ENCODE measurements at places on chromosomes 11 and 22.

- DNase-seq, result no peak
These were observed 81.8 kb upstream of the NTM start for GRCh38 chr11:131288521-131289091.

DNA sequence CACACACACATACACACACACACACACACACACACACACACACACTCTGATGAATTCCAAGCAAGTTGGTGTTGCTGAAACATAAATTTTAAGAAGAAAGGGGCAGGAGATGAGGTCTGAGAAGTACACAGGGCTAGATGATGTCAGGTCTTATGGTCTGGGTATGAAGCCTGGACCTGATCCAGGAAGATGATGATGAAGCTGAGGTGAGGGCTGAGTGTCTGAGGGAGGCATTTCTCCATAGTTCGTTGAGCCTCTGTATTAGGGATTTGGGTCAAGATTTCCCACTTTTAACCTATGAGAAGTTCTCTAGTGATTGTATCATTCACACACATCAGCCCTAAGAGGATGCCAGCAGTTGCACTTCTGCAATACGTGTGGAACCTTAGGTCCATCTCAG, 32.6 kb downstream of the KREMEN1 start:
- no peak for DNase-seq

DNA sequence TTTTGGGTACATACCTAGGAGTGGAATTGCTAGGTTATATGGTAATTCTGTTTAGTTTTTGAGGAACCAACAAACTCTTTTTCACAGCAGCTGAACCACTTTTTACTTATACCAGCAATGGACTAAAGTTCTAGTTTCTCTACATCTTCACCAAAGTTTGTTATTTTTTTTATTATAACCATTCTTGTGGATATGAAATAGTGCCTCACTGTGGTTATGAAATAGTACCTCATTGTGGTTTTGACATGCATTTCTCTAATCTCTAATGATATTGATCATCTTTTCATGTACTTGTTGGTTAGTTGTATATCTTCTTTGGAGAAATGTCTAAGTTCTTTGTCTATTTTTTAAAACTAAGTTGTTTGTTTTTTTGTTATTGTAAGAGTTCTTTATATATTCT, 27.2 kb downstream of the STIM1 start:
- DNase-seq, result peak; percentile 60

DNA sequence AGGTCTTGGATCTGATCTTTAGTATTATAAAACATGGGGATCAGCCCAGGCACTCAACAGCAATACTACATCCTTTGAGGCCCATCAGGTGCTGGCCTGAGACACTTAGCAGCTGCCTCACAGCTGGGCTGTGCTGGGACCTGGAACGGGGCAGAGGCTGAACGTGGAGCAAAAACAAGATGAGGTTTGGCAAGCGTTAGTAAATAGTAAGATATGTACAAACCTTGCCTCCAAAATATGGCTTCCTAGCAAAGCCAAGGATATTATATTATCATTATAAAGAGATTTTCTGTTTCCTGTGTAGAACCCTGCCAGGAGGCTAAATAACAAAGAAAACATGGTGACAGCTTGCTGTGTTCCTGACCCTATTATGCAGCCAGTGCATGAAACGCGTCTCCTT, 60.0 kb upstream of the SPON1 start:
- DNase-seq, result no peak

DNA sequence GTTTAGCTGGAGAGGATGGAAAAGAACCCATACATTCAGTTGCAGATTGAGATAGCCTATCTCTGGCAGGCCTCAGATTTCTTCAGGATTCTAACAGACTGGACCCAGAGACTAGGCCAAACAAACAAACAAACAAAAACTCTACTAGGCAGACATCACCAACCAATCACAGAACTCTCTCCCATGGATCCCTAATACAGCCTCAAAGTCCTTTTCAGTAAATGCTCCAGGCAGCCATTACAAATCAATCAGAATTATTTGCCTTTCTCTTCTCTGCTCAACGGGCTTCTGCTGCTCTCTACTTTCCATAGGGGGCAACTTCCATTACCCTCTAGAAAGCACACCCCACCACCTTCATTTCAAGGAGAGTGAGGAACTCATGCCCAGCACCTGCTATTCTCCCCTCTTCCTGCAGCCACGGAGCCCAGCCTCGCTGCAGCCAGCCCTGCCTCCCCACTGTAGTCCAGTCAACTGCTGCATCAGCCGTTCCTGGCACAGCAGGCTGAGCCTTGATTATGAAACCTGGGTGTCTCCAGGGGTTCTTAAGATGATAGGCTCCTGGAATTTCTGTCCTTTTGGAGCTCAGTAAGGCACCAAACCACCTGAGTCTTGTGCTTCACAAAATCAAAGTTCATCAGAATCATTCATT, 19.0 kb upstream of the SMIM35 start:
- DNase-seq, result no peak

DNA sequence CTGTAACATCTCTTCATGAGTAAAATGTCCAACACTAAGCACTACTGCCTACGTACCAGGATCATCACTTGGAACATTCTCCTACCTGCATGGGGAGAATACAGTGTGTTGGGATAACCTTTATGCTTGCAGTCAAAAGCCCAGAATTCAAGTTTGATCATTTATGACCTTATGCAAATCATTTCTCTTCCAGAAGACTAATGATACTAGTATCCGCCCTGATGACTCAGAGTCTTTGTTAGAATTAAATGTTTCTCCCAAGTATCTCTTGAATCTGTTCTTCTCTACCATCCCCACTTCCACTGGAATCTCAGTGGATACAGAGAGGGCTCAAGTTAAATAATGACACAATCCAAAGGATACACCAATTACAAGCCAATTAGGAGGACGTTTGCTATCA, 12.4 kb downstream of the MAJIN start:
- DNase-seq, result no peak

DNA sequence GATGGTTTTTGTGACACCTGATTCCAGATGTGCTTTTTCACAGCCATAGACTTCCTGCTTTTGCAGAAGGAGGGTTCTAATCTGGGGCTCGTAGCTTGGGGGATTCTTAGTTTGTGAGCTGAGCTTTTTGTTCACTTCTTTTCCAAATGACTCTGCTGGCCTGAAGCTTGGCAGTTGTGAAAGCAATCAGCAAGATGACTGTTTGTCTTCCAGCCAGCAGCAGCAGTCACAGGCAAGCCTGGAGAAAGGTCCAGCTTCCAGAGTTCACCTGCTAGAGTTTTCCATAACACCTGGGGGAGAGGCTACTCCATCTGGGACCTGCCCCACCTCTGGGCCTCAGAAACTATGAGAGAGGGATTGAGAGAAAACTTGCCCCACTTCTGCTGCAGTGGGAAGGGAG, 4.1 kb downstream of the MARK2 start:
- no peak for DNase-seq

- DNase-seq, result peak; percentile 37
These were observed 149.7 kb downstream of the LRRC4C start for GRCh38 chr11:41309716-41310115.

DNA sequence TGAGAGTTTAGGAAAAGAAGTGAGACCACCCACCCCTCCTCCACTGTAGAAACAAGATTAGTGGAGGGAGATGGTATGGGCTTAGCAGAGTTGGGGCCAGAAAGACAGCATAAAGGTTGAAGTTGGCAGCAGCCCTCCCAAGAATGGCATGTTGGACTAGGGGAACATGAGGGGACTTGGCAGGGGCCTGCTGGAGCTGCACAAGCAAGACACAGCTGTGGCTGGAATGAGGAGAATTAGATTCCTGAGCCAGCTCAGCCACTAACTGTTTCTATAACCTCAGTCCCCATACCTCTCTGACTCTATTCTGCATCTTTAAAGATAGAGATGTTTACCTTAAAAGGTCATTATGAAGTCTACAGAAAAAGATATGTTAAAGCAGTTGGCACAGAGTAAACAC, 13.2 kb downstream of the MAP6 start:
- DNase-seq, result no peak

DNA sequence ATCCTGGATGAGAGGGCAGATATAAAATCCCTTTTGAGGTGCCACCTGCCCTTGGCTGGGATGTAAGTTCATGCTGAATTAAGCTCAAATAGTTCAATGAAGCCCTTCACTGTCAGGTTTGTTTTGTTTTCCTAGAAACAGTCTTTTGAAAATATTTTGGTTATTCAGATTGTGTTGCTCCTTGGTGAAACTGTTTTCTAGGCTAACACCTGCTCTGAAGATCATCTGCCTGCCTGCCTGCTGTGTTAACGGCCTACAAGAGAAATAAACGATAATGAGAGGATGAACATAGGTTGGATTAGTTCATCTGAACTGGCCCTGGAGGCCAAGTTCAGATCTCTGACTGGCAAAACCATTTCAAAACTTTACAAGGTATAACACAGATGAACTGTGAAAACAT, 67.4 kb downstream of the ZBTB44 start:
- DNase-seq, result no peak

- no peak for DNase-seq
These were observed 55.3 kb downstream of the ETS1 start for GRCh38 chr11:128532016-128532571.

DNA sequence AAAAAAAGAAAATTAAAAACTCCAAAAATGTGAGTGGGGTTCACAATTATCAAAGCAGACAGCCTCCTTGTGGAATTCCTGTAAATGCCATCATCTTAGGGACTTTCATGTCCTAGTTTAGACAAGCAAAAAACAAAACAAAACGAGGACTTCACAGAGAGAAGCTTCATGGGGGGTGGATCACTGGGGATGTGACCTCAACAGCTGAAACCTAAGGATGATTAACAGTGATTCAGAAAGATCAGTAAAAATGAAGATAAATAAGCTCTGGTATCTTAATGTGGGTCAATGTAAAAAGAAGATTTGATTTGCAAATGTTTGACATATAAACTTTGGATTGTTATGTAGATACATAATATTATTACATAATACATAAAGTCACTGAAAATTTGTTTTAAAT, 8.1 kb upstream of the OR10W1 start:
- no peak for DNase-seq

DNA sequence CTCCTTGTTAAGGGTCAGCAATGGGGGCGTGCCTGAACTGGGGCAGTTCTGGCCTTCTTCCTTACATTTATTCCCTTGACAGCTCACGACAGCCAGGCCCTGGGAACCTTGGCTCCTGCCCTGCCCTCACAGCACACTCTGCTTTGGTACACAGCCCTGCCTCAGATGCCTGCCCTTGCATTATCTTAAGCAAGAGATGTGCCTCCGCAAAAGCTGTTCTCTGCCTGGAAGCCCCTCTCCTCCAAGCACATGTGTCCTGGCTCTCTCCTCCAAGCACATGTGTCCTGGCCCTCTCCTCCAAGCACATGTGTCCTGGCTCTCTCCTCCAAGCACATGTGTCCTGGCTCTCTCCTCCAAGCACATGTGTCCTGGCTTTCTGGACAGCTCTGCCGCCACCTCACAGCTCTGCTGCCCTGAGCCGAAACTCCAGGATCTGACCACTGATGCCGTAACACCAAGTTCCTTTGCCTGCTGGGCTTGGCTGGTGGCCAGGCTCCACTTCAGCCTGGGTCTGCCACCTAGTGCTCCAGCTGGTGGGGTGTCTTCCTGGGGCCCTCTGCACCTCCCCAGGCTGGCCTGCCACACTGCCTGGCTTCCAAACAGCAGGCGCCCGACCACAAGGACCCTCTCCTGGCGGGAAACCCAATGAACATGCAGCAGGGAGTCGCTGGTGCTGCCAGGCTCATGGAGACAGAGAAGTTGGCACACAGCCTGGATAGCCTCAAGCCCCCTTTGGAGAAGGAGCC, 53.0 kb downstream of the SCUBE1 start:
- no peak for DNase-seq

DNA sequence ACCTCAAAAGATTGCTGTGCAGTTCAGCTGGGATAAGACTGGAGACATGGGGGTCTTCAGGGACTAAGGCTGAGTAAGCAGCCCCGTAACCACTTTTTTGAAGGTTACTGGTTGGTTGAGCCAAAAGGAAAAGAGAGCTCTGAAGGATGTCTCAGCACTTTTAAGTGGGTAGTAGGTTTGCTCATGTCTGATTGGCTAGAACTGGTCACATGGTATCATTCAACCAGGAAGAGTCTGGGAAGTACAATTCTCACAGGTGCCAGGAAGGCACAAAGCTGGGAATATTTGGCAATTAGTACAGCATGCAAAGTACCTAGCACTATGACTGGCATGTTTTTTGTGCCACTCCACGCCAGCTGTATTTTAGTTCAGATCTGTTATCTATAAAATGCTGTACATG, 58.1 kb downstream of the SNX19 start:
- peak; percentile 20 for DNase-seq

GRCh38 chr11:64799623-64800302, 3.3 kb downstream of the MAP4K2 start:
- peak; percentile 12 for DNase-seq

GRCh38 chr11:31366795-31367194, 2.7 kb downstream of the DCDC1 start:
- no peak for DNase-seq

DNA sequence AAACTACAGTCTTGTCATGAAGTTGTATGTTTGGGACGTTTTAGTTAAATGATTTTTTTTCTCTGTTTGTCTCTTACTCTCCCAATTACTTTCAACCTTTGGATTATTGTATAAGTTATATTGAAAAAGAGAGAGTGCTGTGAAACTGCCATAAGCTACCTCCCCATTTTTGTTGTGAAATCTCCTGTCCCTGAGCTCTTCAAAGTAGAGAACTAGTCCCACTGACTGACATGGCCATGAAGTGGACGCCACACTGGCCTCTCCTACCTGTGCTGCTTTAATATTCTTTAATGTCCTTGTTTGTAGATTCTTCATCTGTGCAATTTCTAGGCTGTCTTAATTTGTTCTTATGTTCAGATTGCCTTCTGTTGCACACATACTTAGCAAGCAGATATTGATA, 56.3 kb downstream of the PPFIA1 start:
- no peak for DNase-seq

- peak; percentile 70 for DNase-seq
These were observed 3.5 kb upstream of the LARGE1 start for GRCh38 chr22:33923660-33924246.

GRCh38 chr11:119316729-119317591, at the start of gene MCAM:
TSS of gene MCAM (minus strand) at chr11:119317130. CDS start at chr11:119317101, 29 bp downstream.
- DNase-seq, result no peak

DNA sequence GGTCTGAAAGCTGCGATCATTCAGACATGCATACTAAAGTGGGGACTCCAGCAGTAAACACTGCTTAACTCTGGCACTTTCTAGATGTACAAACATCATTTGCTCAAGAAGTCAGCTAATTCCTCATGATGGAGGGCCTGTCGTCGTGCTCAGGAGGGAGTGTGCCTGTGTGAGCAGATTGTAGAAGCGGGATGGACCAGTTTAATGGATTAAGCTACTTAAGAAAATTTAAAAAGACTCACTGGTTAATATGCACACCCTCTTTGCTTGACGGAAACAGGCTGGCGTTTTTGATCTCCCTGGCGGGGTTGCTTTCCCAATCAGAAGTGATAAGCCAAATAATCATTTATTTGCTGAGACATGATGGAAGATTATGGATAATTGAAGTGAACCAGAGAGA, 79.0 kb downstream of the LDLRAD3 start:
- DNase-seq, result no peak

- no peak for DNase-seq
These were observed 2.3 kb downstream of the GATD1 start for GRCh38 chr11:774873-775592.

GRCh38 chr11:20670932-20671403, 1.6 kb downstream of the NELL1 start:
- DNase-seq, result no peak

- DNase-seq, result peak; percentile 80
These were observed 16.4 kb upstream of the MRGPRX2 start for GRCh38 chr11:19076744-19077589.

Measured in OCI-M1 (cell line).